Endothelial cell of umbilical vein (primary cell): ENCODE measurements at places on chromosomes 13 and 19. TPM values are rescaled to one million over a fixed set of nuclear protein-coding genes. Genes with fewer than 3 reads are reported as not detected.

DNA sequence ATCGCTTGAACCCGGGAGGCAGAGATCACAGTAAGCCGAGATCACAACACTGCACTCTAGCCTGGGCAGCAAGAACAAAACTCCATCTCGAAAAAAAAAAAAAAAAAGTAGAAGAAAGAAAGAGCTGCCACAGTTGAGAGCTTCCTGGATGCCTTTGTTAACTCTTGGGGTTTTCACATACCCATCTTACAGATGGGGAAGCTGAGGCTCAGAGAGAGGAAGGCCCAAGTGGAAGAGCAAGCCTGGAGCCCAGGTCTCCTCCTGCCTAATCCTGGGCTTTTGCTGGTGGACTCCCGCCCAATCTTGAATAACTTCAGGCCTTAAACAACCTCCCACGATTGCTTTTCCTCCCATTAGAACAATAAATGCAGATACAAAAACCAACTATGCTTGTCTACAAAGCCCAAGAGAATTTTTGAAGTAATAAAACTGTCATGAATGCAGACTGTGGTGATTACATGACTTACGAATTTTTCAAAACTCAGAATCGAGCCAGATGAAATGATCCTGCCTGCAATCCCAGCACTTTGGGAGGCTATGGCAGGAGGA is 41.7 kb downstream of the LTBP4 start:
- H3K4me3 ChIP-seq: no peak overlapping the region
- H3K27me3 ChIP-seq: no peaks in the 10 kb centered on the region
- H3K27ac ChIP-seq: no peak overlapping the region
- H3K36me3 ChIP-seq: no peaks in the 10 kb centered on the region

- H3K27ac ChIP-seq: no peak overlapping the region
- no peak for DNase-seq
- peaks cover 2% of the 10 kb centered on the region for H3K36me3 ChIP-seq
- no peaks in the 10 kb centered on the region for H3K4me1 ChIP-seq
Observed at GRCh38 chr13:72849571-72849970, 67.6 kb downstream of the PIBF1 start.

GRCh38 chr13:30362869-30363268 is 55.5 kb upstream of the KATNAL1 start:
- H3K27me3 ChIP-seq: no peaks in the 10 kb centered on the region
- H3K36me3 ChIP-seq: no peaks in the 10 kb centered on the region
- H3K4me1 ChIP-seq: peaks cover 30% of the 10 kb centered on the region
- no peak overlapping the region for H3K27ac ChIP-seq
- no peak overlapping the region for H3K4me3 ChIP-seq

The C19orf85 gene
- total RNA-seq: not detected in 2 replicates

DNA sequence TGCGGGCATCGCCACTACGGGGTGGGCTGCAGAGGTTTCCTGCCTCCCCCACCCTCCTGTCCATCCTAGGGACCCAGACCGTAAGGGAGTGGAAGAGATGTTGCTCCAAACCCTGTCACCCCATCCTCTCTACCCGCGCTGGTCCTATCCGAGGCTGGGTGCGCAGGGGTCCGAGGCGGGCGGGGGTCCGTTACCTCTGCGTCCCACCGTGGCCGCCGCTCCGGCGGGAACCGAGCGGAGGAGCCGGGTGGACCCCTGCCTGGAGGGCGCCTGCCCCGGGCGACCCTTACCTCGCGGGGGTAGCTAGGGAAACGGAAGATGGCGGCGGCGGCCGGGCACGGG is at the start of gene DGKH:
TSS of gene DGKH (plus strand) at position 307 of the 342 bp plus-strand sequence. CDS start 126 bp downstream, outside the sequence.
- H3K4me1 ChIP-seq: peaks cover 10% of the 10 kb centered on the region
- no peak for DNase-seq
- no peaks in the 10 kb centered on the region for H3K36me3 ChIP-seq
- peak within 1 kb of the TSS; percentile 74 for H3K27ac ChIP-seq
- H3K27me3 ChIP-seq: no peaks in the 10 kb centered on the region
- H3K4me3 ChIP-seq: peak within 1 kb of the TSS; percentile 79

The LYPD5 gene
- total RNA-seq: not detected in 2 replicates

DNA sequence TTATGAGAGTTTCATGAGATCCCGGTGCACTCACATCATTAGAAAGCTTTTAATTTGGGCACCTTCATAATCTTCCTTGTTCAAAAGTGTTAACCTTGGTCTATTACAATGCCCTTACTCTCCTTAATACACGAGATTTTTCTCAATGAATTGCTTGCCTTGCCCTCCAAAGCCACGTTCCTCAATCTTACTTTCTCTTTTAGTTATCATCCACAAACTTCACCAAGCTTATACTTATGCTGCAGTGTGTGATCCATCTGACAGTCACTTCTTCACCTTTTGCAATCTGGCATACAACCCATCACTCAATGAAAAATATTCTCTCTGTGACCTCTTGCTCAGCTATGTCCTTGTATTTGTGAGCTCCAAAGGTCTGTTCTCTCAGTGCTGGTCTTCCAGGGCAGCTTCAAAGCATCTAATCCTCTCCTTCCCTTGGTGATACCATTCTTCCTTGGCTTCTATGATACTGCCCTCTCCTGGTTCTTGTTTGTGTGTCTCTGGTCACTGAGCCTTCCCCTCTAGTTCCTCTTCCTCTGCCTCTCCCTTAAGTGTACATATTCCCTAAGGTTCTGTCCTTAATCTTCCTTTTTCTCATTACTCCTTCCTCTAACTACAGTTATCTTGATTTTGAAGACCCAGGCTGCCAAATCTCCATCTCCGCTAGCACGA is 202.2 kb upstream of the STARD13 start:
- peaks cover 20% of the 10 kb centered on the region for H3K4me1 ChIP-seq
- H3K27me3 ChIP-seq: no peaks in the 10 kb centered on the region

DNA sequence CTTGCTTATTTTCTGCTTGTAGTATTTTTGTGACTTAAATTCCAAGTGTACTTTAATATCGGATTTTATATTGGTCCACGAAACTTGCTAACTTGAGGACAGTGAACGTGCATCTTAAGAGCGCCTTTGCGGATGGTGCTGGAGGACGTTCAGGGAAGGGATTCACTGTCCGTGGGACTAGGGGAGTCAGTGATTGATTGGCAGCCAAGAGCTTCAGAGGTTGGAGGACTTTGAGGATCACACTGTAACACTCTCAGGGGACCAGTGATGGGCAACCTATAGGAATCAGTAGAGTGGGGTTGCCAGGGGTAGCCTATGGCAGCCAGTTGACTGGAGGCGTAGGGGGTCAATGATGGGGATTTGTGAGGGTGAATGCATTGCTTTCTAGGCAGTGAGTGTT is 516 bp downstream of the ZNF175 start:
- H3K4me3 ChIP-seq: peak overlapping the region; percentile 49
- H3K4me1 ChIP-seq: peaks cover 33% of the 10 kb centered on the region
- H3K27ac ChIP-seq: peak overlapping the region; percentile 95

The CGB3 gene
- not detected in 2 replicates for total RNA-seq

GRCh38 chr19:35779033-35779432 is 3.7 kb downstream of the ARHGAP33 start:
- no peaks in the 10 kb centered on the region for H3K27me3 ChIP-seq
- peaks cover 4% of the 10 kb centered on the region for H3K36me3 ChIP-seq
- peaks cover 4% of the 10 kb centered on the region for H3K4me1 ChIP-seq
- no peak overlapping the region for H3K4me3 ChIP-seq
- no peak overlapping the region for H3K27ac ChIP-seq

GRCh38 chr13:109743706-109744453 is 42.5 kb downstream of the IRS2 start:
- no peaks in the 10 kb centered on the region for H3K27me3 ChIP-seq
- H3K4me3 ChIP-seq: no peak overlapping the region
- no peaks in the 10 kb centered on the region for H3K36me3 ChIP-seq

- DNase-seq: no peak
- no peak overlapping the region for H3K4me3 ChIP-seq
- peaks cover 43% of the 10 kb centered on the region for H3K27me3 ChIP-seq
- peaks cover 9% of the 10 kb centered on the region for H3K4me1 ChIP-seq
- no peak overlapping the region for H3K27ac ChIP-seq
Observed at GRCh38 chr13:50131920-50132903, 117.0 kb downstream of the KCNRG start.

The CEACAM16 gene
- total RNA-seq: not detected in 2 replicates

The TNFSF13B gene
- 1.2 and 1.4 TPM in 2 replicates for total RNA-seq

DNA sequence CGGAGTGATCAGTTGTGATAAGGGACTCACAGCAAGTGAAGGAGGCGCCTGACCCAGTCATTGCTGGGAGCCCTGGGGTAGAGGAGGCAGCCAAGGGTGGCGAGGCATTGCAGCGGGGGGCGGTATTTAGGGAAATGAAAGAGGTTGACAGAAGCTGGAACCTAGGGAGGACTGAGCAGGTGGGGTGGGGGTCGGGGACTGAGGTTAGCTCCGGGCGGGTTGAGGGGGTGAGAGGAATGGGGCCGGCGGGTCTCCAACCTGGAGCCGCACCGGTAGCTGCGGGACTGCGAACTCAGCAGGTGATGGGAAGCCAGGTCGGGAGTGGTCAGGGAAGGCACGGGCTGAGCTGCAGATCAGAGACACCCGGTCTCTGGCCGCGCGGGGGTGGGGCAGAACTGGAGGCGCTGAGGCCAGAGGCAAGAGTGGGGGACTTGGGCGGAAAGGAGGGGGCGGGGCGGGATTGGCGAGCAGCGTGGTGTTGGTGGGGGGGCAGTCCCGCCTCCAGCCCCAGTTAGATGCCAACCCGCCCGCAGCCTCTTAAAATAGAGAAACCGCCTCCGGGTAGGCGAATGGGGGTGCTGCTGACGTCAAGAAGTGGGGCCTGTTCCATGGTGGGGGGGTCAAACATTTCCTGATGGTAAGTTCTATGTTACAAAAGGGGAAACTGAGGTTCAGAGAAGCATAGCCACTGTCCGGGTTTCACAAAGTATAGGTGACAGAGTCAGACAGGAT is 1.5 kb downstream of the MAST3 start:
- H3K27me3 ChIP-seq: peaks cover 20% of the 10 kb centered on the region
- H3K4me1 ChIP-seq: peaks cover 5% of the 10 kb centered on the region
- H3K4me3 ChIP-seq: no peak overlapping the region
- no peak overlapping the region for H3K27ac ChIP-seq
- H3K36me3 ChIP-seq: no peaks in the 10 kb centered on the region
- no peak for DNase-seq

DNA sequence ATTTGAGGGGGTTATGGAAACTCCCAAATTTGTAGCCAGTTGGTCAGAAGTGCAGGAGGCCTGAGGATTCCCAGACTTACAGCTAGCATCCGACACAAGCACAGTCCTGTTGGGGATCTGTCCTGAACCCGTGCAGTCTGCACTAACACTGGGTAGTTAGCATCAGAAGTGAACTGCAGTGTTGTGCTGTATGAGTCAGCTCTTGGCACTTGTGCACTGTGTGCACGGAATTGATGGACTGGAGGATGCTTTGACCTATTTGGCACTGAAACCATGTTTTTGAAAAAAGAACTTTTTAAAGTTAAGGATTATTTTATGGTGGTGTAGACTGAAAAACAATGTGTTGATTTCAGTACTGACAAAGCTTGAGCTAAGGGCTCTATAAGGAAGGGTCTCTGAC is 279.0 kb downstream of the NHLRC3 start:
- H3K4me3 ChIP-seq: no peak overlapping the region
- H3K27ac ChIP-seq: no peak overlapping the region
- no peaks in the 10 kb centered on the region for H3K36me3 ChIP-seq
- DNase-seq: peak; percentile 18

- no peaks in the 10 kb centered on the region for H3K36me3 ChIP-seq
- no peaks in the 10 kb centered on the region for H3K27me3 ChIP-seq
- no peak for DNase-seq
Observed at GRCh38 chr13:113050734-113051431, 54.7 kb upstream of the F7 start.

DNA sequence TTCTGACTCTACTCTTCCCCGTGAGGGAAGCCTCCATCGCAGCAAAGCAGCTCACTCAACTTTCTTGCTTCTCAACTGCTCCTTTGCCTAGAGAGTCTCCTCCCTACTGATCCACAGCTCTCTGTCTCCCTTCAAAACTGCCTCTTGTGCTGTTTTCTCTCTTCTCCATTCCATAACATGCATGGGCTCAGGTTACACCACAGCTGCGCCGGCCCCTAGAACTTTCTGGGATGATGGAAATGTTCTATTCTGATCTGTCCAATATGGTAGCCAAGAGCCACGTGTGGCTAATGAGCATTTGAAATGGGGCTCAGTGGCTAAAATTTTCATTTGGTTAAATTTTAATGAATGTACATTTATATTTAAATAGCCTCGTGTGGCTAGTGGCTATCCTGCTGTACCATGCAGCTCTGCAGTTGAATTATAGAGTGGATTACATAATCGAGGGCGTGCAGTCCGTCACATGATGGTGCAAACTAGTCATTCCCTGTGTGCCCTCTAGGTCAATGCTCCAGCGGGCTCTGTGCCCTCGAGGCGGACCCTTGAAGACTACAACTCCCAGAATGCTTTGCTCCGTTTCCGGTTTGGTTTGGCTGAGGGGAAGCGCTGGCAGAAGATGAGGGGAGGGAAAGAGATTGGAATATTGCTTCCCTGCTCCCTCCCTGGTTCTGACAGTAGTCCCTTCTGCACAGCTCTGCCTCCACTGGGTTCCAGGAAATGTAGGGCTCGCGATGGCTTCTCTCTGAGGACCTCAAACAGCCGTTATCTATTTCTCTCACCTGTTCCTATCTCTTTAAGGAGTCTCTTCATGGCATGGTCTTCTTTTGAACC is 109.8 kb downstream of the CACNA1A start:
- H3K27me3 ChIP-seq: no peaks in the 10 kb centered on the region
- H3K4me3 ChIP-seq: no peak overlapping the region
- no peaks in the 10 kb centered on the region for H3K36me3 ChIP-seq
- peak; percentile 40 for DNase-seq

DNA sequence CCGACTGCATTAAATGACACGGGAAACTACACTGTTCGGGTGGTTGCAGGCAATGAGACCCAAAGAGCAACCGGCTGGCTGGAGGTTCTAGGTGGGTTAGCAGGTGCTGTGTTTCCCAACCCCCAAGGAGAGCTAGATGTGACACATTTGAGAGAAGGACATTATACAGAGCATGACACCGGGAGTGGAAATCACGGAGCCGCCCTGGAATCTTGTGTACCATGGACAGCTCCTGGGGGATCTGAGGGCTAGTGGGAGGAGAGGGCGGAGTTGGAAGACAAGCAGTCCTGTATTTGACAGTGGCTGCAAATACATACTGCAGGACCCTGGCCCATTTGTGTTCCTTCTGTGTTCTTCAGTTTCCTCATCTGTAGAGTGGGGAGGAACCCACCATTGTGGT is 2.3 kb downstream of the CEACAM18 start:
- no peak overlapping the region for H3K27ac ChIP-seq
- H3K36me3 ChIP-seq: no peaks in the 10 kb centered on the region
- no peaks in the 10 kb centered on the region for H3K27me3 ChIP-seq

DNA sequence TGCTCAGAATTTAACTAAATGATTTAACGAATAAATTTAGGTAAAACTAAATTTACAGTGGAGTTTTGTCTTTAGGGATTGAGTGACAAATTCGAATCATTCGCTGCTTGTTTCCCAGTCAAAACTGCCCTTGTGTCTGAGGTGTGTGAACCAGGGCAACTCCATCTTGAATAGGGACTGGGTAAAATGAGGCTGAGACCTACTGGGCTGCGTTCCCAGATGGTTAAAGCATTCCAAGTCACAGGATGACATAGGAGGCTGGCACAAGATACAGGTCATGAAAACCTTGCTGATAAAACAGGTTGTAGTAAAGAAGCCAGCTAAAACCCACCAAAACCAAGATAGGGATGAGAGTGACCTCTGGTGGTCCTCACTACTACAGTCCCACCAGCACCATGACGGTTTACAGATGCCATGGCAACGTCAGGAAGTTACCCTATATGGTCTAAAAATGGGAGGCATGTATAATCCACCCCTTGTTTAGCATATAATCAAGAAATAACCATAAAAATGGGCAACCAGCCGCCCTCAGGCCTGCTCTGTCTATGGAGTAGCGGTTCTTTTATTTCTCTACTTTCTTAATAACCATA is 10.2 kb upstream of the ANKRD10 start:
- no peaks in the 10 kb centered on the region for H3K36me3 ChIP-seq
- no peak overlapping the region for H3K4me3 ChIP-seq
- H3K27ac ChIP-seq: no peak overlapping the region
- H3K27me3 ChIP-seq: peaks cover 33% of the 10 kb centered on the region

The EFNA2 gene
- total RNA-seq: 1.1 and 2.5 TPM in 2 replicates
